Urinary bladder (tissue), 4 donors: ENCODE measurements at places on chromosomes 4 and X. TPM values are rescaled to one million over a fixed set of nuclear protein-coding genes. Genes with fewer than 3 reads are reported as not detected.

Gene ABCG2
- total RNA-seq = 22.9 TPM

Gene CHIC1
- total RNA-seq = 30.1 TPM

Gene SOWAHD
- total RNA-seq = 0.26 TPM

Gene NLGN3
- total RNA-seq = 3.1 TPM

Gene POU4F2
- total RNA-seq = not detected

Gene WDR17
- total RNA-seq = 7.1 TPM

Gene GYG2
- total RNA-seq = 5.8 TPM

Gene UGT2B17
- not detected for total RNA-seq

Gene SLC35A2
- 10.5 TPM for total RNA-seq

Gene PRAF2
- total RNA-seq = 4.3 TPM

Gene PPP1R2C
- total RNA-seq = not detected

Gene MAOA
- 50.6 TPM for total RNA-seq

Gene MAGEA3
- total RNA-seq = not detected

Gene SH3RF1
- 11.1 TPM for total RNA-seq

Gene TLR7
- 3.9 TPM for total RNA-seq

Gene ZNF185
- 9.7 TPM for total RNA-seq

Gene PRRG1
- total RNA-seq = 15.6 TPM

Gene IL1RAPL1
- 21.3 TPM for total RNA-seq

Gene SYP
- 4.7 TPM for total RNA-seq

Gene PAGE1
- not detected for total RNA-seq

Gene LDB2
- 142 TPM for total RNA-seq

Gene JCHAIN
- total RNA-seq = 4.5 TPM

Gene CXXC4
- total RNA-seq = 5.1 TPM

Gene TMEM129
- total RNA-seq = 18.5 TPM

Gene SSX2
- not detected for total RNA-seq
